NT2/D1 (cell line): ENCODE measurements at places on chromosomes 7 and 10.

DNA sequence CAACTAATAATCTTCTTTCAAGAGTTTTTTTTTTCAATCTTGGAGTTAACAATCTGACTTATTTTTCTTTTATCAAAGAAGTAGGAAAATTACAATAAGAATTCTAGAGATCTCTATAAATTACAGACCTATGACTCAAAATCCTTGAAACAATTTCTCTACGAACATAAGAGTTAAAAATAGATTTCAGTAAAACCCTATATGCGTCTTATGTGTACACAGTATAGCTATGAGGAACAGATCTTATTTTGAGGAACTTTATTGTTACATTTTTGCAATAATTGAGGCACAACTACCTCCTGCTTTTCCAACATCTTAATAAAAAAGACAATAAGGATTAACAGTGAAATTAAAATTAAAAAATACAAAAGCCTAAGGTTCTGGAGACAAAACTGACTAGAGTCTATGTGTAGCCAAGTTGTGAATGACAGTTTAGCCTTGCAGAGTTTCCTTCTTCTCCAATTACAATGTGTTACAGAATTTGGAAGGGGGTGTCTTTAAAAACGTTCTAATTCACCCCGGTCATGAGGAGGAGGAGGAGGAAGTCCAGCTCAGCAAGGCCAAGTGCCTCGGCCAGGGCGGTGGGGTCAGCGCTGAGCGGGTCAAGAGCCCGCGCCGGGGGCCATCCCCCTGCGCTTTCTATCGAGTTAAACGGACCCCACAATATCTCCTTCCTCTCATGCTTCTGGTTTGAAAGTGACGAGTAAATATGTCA lies 40.5 kb downstream of the AMZ1 start:
- DNase-seq, result no peak

GRCh38 chr10:118870467-118871243 lies 115.9 kb upstream of the CACUL1 start:
- peak; percentile 25 for DNase-seq

DNA sequence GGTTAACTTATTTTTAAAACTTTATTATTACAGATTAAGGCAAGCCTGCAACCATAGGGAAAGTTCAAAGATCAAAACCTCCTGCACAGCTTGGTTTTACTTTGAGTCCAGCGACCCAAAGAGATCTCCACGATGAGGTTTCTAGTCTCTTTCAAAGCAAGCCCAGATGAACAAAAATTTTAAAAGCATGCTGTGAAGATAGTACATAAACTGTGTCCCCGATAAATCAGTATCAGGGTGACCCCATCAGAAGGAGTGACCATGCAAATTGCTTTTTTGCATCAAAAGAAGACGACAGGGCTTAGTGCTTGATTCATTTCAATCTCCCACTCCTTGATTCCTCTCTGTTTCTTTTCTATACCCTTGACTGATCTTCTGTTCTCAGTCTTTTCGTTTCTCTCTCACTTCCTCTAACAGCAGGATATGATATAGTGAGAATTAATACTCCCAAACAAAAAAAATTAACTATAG lies 16.0 kb upstream of the DNTT start:
- no peak for DNase-seq

GRCh38 chr10:486206-486605 lies 203.3 kb downstream of the DIP2C start:
- DNase-seq, result no peak

- DNase-seq, result peak; percentile 43
Measured at GRCh38 chr7:81478664-81479063, 291.2 kb downstream of the HGF start.

GRCh38 chr7:142796001-142796500 lies 25.3 kb downstream of the PRSS2 start:
- DNase-seq, result no peak

GRCh38 chr7:71706597-71706975 lies 574.6 kb downstream of the GALNT17 start:
- DNase-seq, result no peak

DNA sequence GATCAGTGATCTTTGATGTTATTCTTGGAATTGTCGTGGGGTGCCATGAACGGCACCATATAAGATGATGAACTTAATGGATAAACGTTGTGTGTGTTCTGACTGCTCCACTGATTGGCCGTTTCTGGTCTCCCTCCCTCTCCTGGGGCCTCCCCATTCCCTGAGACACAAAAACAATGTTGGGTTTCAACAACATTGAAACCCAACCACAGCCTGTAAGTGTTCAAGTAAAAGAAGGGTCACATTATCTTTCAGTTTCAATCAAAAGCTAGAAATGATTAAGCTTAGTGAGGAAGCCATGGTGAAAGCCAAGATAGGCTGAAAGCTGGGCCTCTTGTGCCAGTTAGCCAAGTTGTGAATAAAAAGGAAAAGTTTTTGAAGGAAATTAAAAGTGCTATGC lies 19.5 kb downstream of the EN2 start:
- DNase-seq, result no peak

GRCh38 chr10:117005527-117006055 lies 604 bp upstream of the SHTN1 start:
- DNase-seq, result no peak

GRCh38 chr7:47943676-47944474 lies 4.4 kb downstream of the PKD1L1 start:
- DNase-seq, result no peak

DNA sequence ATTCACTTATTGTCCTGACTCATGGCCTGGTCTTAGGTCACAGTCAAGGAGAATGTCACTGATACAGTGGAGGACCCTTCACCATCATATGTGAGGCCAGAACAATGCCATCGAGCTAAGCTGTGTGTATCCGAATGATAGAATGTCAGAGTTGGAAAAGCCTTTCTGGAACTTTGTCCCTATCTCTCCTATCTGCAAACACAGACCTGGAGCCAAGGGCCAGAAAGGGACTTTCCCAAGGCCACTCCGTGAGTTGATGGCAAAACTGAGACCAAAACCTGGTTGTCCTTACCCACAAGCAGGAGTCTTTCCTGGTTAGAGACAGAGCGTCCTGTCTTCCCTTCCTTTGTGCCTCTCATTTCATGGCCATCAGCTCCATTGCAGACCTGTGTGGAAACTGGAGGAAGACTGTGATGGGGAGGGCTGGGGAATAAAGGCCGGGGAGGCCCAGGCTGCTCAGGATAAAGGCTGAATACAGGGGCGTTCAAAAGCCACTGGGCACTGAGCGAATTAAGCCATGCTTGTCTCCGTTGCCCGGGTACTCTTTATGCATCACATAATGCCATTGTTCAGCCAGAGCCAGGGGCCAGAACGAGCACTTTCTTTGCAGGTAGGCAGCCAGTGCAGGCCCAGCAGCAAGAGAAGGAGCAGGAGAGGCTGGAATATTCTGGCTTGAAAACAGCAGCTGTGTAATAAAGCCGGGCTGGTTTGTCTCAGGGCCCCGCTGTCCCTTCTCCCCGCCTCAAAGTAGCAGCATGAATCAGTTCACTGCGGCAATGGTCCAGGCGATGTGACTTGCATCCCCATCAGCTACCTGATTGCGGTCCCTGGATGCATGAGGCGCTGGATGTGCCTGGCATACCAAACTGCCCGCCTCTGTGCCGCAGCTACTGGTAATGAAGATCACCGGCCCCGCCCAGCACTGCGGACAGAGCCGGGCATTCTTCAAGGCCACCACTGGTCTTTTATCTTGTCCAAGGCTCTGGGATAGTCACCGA lies 143.0 kb downstream of the RPS24 start:
- DNase-seq, result no peak

- DNase-seq, result no peak
Measured at GRCh38 chr10:74705358-74705980, 120.9 kb upstream of the KAT6B start.

DNA sequence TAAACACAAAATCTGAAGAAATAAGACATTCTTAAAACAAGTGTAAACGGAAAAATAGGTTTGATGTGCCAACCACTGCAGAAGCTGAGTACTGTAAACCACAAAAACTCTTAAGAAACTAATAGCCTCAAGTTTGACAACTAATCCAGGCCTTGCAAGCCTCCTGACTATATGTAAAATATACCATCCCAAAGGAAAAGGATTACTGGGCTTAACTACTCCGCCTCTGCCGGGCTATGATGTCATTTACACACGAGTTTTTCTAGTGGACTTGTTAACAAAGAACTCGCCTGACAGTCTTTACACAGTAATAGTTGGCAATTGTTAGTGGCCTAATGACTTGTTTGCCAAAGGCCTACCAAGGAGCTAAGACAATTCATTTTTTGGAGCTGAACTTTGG lies 2.1 kb downstream of the KIF5B start:
- DNase-seq, result no peak

DNA sequence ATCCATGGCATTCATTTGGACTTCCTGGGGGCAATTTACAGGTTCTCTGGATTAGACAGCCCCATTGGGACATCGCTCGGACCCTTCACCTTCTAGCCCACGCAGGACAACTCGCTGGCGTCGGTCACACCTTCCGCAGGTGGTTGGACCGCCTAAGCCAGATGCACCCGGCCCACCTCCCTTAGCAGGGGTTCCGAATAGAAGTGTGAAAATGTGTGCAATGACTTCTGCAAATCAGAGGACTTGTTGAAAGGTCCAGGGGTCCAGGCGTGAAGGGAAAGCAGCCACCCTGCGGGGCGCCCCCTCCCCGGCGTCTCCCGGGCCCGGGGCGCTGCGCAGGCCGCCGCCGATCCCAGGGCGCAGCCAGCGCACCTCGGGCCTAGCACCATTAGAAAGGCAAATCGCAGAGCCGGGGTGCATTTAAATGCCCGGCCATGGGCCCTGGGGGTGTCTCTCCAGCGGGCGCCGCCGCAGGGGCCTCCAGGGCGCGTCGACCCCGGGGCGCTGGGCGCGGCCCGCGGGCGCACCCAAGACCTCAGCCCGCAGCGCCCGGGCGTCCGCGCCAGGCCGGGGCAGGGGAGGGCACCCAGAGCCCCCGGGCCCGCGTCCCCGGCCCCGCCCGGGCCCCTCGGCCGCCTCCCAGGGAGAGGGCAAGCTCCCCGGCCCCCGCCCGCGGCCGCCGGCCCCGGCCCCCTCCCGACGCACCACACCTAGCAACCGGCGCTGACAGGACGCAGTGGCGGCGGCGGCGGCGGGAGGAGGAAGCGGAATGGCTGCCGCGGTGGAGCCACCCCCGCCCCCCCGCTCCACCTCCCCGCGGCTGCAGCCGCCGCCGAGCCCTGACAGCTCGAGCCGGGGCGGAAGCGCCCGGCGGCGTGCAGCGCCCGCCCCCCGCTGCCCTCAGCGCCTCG lies 1.2 kb downstream of the JAZF1 start:
- peak; percentile 36 for DNase-seq

GRCh38 chr10:106320876-106321275 lies 843.6 kb downstream of the SORCS1 start:
- DNase-seq, result no peak

GRCh38 chr7:17005271-17005670 lies 123.5 kb upstream of the AGR3 start:
- DNase-seq, result no peak

DNA sequence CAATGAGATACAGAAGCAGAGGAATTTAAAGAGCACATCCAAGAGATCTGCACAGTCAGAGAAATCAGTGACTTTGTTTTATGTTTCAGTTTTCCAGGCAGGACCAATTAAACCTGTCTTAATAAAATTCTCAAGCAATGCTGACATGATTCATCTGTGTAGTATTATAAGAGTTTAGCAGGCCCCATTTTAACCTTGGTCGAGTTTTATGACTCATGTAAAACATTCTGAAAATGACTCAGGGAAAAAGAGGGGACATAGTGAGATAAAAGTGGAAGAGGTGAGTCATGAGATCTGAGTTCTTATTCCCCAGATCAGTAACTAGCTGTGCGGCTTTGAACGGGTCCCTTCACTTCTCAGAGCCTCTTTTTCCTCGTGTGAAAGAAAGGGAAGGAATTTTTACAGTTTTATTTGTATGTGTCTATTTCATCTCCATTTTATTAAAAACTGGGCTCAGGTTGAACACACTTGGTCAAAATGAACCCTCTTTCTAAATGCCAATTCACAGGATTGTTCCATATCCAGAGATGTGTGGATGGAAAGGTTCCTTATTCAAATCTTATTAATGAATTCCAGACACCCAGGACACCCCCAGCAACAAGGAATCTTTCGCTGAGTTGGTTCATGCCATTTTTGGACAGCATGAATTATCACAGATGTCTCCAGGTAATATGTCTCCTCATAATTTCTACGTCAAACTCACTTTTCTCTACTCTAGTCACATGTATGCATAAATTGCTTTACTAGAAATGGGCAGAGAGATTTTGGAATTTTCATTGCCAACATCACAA lies 143.2 kb downstream of the JAZF1 start:
- DNase-seq, result no peak

DNA sequence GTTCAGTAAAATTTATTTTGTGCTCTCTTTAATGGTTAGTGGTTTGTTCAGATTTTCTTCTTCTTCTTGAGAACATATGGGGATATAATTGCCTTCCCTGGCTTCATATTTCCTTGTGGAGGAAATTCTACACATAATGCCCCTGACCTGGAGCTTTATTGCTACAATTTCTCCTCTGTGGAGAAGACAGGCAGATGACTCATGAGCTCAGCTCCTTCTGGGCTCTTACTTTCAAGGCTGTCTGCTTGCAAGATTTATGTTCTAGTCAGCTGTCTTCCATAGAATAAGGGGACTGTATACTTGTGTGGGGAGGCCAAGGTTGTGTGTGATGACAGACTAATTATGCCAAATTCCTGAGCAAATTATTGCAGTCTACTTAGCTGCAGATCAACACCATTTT lies 1.6 kb downstream of the LRRD1 start:
- no peak for DNase-seq

DNA sequence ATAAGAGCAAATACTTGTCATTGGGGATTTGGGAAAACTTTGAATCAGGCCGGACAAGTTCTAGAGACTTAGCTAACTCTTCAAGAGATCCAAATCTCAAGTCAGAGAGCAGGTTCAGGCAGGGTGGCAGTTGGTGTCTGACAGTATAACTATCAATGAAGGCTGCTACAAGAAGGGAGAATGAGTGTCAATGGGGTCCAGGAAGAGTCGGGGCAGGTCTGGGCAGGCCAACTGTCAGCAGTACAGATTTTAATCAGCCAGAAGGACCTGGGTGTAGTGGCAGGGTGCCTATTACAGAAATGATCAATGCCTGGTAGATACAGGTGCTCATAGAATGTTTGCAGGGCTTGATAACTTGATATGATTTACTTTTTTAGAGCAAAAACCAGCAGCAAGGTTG lies 751.1 kb downstream of the GRM8 start:
- DNase-seq, result no peak

DNA sequence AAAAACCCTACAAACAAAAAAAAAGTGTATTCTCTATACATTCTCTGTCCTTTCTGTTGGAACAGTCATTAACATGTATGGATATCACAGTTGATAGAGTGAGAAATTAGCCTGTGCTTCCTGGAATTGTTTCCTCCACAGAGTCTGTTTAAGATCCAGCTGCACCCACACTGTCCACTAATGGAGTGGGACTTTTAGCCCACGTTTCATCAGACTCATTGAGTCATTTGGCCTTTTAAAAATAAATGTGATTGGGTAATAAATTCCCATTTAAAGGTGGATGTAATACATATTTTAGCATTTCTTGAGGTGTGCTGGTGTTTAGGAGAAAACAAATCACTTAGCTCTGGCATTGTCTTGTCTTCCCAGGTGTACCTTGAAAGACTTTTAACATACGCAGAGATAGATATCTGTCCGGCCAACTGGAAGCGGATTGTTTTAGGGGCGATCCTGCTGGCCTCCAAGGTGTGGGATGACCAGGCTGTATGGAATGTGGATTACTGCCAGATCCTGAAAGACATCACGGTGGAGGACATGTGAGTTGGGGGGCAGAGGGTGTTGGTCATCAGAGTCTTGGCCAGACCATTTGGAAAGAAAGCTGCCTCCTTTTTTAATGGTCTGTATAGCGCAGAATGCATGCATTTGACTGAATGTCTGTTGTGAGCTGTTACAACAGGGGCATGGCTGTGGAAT lies 52.3 kb upstream of the GJD4 start:
- no peak for DNase-seq
